NCI-H524 (cell line): ENCODE measurements at places on chromosomes 7 and 10.

DNA sequence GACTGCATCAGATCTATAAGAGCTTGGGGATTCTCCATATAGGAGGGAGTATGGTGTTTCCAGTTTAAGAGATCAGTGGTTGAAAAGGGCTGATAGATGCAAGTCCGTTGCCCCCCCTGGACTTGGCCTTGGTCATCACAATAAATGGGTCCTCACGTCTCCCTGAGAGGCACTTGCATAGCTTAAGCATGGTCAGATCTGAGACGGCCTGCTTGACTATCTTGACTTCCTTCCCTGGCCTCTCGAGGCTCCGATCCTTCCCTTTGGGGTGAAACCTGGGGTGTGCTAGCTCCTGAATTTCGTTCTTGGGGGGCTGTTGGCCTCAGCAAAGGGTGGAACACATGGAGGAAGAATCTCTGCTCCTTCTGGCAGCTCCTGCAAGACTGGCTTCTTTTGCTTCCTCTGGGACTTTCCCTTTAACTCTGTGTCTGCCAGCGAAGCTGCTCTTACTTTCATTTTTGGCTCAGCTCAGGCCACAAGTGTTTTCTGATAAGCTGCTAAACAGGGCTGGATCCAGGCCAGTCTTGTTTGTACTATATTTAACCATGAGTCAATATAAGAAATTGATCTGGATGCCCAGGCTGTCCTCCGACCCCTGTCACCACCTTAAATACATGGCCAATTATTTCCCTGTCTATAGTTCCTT is 11.2 kb upstream of the ZNF485 start:
- DNase-seq, result no peak

- DNase-seq, result peak; percentile 76
These were observed 100.1 kb downstream of the FOXL3 start for GRCh38 chr7:389911-390601.

GRCh38 chr10:122999347-122999746 is 9.2 kb downstream of the IKZF5 start:
- DNase-seq, result no peak

DNA sequence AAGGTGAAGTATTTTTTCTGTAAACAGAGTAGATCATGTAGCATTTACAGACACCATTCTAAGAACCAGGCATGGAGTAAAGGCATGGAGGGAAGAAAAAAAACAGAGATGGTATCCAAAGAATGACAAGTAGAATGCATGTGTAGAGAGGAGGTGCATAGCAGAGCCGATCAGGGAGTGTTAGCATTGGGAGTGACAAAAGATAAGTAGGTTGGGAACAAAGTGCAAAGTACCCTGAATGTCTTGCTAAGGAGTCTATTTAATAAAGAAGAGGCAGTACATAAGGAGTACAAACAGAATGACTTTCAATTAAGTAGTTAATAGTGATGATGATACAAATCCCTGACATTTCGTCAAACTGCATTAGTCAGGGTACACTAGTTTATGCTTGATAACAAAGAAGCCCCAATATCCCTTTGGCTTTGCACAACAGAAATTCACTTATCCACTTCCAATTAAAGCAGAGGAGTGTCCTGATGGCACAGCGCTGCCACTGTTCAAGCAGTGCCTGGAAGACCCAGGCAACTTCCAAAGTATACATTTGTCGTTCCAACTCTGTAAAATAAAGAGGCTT is 371.5 kb downstream of the TNS3 start:
- no peak for DNase-seq

DNA sequence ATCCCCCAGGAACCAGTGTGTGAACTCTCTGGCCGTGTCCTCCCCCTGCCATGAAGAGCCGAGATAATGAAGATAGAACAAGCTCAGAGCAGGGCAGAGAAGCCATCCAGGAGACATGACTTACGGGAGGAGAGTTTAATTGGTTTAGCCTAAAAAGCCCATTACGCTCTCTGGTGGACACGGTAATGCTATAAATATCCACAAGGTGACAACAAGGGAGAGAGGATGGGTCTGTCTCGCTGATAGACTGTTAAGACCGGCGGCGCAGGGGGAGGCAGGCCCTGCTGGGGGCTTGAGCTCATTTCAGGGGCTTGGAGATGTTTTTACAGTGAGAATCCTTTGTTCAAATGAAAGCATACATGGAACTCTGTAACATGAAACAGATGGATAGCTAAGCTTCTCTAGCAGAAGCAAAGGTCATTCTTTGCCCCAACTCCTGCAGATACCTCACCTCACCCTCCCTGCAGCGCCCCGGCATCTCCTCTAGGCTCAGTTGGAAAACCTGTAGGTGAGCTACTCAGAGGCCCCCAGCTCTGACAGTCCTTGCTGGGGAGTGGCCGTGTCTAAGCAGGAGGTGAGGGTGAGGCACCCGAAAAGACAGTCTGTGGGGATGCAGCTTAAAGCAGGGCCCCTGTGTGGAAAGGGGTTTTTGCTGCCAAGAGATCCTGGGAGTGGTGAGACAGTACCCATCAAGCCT is 40.8 kb upstream of the LOXL4 start:
- DNase-seq, result peak; percentile 54

GRCh38 chr10:43983856-43984271 is 335.2 kb upstream of the ZNF32 start:
- DNase-seq, result no peak

DNA sequence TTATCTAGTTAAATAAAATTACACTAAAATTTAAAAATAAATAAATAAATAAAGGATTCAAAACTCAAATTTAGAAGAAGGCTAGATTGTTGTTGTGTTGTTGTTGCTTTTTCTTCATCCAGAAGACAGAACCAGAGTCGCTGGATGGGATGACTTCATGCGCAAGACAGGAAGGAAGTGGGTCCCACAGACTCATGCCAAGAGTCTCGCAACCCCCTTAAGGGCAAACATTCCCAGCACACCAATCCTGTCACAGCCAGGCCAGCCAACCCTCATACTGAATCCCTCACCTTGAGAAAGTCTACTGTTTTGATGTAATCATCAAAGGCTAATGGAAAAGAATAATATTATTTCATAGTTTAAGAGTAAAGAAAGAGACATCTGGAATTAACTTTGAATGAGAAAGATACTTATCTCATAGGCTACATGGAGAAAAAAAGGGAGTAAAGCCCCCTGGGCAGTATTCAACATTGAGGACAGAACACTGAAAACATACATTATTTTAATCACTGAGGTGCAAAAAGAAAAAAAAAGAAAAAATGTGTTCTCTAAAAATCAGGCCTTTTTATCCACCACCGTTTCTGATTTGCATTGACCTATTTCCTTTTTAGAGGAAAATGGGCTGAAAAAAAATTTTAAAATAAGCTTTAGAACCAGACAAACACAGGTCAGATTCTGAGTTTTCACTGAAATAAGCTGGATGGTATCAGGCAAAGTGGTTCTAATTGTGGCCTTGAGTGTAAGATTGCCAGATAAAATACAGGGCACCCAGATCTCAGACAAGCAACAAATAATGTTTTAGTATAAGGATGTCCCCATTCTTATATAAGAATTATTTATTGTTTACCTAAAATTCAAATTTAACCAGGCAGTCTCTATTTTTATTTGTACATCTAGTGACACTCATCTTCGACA is 826.5 kb downstream of the TNS3 start:
- DNase-seq, result no peak

DNA sequence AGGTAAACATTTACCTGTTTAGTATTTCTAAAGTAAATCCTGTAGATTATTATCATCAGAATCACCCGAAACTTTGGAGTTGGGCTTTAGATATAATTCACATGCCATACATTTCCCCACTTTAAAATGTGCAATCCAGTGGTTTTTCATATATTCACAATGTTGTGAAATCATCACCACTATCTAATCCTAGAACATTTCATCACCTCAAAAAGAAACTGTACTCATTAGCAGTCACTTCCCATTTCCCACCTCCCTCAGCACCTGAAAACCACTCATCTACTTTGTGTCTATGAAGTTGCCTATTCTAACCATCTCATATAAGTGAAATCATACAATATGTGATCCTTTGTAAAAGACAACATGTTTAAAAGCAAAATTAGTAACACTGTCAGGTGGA is 182.6 kb downstream of the FZD1 start:
- DNase-seq, result no peak

GRCh38 chr7:117375380-117375779 is 51.9 kb downstream of the ASZ1 start:
- no peak for DNase-seq
